Activated CD4-positive, CD25-positive, alpha-beta regulatory T cell treated with anti-CD3 and anti-CD28 coated beads, Interleukin-2, amount 50 U/mL, for 24 hours (primary cell): ENCODE measurements at places on chromosomes 11 and 22.

DNA sequence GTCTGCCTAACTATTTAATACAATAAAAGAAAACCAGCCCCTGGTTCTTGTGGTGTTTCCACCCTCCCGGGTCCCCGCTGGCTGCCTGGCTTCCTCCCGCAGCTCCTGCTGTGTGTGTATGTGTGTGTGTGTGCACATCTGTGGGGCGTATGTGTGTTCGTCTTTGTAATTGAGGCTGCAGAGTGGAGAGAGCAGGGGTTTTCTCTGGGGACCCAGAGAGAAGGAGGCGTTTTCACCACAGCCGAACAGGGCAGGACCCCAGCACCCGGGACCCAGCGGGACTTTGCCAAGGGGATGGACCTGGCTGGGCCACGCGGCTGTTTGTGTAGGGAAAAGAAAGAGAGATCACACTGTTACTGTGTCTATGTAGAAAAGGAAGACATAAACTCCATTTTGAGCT lies 42.7 kb downstream of the IGLL1 start:
- ATAC-seq: no peak

DNA sequence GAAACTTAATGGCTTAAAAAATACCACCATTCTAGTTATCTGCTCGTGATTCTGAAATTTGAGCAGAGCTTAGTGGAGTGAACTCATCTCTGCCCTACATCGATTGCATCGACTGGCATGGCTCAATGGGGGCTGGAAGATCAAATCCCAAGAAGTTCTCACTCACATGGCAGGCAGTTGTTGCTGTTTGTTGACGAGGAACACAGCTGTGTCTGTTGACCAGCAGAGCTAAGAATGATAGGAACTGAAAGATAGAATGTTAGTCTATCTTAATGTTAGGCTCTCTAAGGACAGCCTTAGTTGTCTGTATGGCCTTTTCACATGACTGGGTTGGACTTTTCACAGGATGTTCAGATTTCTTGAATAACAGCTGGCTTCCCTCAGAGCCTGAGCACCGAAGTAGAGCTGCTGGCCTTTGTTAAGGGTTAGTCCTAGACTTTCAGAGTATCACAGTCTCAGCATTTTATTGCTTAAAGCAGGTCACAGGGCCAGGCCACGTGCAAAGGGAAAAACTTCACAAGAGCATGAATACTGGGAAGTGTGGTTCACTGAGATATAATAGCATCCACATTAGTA lies 31.6 kb upstream of the IZUMO1R start:
- ATAC-seq: no peak

DNA sequence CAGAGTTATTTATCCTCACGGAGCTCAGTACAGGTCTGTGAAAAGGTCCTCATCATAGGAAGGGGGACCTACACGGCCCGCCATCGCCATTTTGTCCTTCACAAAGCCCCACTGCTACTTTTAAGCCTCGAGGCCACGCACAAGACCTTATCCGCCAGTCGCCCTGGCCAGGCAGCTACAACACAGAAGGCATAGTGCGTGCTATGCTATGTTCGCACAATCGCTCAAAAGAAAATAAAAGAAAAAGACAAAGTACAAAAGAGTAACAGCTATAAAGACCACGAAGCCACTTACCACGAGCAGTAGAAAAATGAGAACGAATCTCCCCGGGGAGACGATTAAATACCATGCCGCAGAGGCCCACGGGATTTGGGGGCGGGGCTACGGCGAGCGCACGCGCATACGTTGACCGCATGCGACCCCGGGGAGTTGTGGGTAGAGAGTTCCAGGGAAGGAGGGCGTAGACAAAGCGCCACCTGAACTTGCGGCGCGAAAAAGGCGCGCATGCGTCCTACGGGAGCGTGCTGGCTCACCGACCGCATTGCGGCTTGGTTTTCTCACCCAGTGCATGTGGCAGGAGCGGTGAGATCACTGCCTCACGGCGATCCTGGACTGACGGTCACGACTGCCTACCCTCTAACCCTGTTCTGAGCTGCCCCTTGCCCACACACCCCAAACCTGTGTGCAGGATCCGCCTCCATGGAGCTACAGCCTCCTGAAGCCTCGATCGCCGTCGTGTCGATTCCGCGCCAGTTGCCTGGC lies 16.4 kb upstream of the WDR74 start:
- ATAC-seq: peak; percentile 79

DNA sequence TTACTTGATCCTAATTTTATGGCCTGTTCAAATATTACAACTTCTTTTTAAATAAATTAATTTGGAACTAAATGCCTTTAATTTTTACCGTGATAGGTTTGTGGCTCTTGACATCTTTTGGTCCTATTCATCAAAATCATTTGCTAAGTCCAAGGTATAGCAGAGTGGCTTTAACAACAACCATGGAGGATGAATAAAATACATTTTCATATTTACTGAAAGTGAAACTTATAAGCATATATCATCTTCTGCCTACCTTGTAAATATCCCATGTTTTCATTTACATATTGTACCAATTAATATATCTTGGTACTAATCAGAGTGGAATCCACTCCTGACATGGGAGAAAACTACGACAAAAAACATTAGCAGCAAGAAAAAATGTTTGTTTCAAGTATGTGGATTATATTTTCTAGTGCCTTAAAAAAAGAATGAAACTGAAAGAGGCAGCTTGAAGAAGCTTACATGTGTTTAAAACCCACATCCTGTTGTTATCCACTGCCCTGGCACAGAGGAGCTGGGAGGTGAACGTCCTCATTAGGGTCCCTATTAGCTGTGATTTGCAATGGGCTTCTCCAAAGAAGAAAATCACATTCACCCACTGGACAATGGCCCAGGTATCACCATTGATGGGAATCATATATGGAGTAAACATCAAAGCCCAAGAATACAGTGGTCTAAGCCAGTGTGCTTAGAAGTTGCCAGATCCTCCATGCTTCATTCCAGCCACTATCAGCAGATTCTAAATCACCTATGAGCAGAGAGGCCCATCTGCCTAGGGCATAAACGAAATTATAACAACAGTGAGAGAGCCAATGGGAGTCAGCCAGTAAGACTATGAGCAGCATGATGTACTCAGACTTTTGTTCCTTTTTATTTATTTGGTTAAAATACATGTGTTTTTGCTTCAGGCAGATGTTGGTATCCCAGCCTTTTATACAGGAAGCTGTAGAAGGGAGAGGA lies 84.7 kb downstream of the MAML2 start:
- ATAC-seq: peak; percentile 81

DNA sequence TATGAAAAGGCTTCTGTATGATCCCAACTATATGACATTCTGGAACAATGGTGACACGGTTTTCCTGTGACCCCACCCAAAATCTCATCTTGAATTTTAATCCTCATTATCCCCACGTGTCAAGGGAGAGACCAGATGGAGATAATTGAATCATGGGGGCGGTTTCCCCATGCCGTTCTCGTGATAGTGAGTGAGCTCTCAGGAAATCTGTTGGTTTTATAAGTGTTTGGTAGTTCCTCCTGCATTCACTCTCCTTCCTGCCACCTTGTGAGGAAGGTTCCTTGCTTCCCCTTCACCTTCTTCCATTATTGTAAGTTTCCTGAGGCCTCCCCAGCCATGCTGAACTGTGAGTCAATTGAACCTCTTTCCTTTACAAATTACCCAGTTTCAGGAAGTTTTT lies 53.1 kb upstream of the TSPAN18 start:
- no peak for ATAC-seq

DNA sequence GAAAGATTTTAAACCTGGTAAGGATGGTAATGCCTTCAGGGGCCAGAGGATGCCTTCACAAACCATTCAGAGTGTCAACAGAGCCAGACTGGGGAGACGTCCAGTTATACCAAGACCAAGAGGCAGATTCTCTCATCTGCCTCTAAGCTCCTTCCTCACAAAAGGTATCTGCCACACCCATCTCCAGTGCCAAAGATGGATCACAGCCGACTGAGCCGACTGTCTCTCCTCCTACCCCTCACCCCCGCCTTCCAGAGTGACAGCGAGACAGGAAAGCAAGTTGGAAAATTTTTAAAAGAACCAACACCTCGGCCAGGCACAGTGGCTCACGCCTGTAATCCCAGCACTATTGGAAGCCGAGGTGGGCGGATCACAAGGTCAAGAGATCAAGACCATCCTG lies 79.1 kb upstream of the AKIP1 start:
- ATAC-seq: no peak

DNA sequence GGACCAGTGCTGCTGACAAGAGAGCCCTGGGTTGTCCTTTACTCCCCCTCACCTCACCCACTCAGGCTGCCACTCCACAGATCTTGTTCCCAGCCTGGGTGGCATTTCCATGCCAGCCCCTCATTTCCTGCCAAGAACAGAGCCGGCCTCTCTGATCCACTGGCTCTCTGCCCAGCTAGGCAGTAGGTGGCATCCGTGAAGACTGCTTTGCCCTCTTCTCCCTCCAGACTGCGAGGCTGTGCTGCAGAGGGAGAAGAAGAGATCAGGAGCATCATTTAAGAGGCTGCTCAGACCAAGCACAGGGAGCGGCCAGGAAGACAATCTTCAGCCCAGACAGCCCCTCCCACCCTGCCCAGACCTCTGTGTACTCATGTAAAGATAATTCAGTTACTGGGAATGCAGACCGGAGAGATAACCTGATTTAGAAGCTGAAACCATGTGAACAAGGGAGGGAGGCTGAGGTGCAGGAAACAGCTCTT lies 126.9 kb upstream of the NCAM1 start:
- no peak for ATAC-seq

DNA sequence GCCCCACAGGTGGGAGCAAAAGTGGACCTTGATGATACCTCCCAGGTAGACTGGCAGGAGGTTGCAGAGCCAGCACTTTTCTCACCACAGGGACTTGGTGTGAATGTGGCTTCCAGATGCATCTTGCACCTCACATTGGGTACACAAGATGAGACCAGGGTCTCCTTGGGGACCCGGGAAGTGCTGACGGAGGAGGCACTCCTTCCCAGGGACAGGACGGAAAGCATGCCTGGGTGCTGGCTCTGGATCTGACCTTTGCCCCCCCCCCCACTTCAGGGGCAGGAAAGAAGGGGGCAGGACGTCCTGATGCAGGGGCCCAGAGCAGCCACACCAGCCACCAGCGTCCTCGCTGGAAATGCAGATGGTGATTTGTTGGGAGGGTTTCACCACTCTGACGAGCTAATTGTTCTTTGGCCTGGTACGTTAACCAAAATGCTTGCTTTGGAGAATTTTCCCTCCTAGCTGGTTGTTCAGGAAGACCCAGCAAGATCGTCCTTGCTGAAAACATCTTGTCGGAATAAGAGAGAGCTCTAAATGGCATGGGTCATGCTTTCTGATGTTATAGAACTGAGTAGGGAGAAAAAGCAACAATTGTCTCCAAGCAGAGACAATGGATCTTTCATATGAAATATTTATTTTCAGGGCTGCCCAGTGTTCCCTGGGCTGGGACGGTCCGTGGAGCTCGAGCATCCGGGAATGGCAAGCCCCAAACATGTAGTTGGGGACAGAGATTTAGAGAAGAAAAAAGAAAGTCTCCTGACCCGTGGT lies 74.4 kb upstream of the PPARA start:
- no peak for ATAC-seq

DNA sequence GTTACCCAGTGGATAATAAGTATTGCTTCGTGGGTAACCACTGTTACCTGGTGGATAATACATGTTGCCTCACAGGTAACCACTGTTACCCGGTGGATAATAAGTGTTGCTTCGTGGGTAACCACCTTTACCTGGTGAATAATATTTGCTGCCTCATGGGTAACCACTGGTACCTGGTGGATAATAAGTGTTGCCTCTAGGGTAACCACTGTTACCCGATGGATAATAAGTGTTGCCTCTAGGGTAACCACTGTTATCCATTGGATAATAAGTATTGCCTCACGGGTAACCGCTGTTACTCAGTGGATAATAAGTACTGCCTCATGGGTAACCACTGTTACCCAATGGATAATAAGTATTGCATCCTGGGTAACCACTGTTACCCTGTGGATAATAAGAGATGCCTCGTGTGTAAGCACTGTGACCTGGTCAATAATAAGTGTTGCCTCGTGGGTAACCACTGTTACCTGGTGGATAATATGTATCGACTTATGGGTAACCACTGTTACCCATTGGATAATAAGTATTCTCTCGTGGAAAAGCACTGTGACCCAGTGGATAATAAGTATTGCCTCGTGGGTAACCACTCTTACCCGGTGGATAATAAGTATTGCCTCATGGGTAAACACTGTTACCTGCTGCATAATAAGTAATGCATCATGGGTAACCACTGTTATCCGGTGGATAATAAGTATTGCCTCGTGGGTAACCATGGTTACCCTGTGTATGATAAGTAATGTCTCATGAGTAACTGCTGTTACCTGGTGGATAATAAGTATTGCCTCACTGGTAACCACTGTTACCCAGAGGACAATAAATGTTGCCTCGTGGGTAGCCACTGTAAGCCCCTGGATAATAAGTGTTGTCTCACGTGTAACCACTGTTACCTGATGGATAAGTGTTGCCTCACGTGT lies 20.1 kb upstream of the NXPE4 start:
- no peak for ATAC-seq

DNA sequence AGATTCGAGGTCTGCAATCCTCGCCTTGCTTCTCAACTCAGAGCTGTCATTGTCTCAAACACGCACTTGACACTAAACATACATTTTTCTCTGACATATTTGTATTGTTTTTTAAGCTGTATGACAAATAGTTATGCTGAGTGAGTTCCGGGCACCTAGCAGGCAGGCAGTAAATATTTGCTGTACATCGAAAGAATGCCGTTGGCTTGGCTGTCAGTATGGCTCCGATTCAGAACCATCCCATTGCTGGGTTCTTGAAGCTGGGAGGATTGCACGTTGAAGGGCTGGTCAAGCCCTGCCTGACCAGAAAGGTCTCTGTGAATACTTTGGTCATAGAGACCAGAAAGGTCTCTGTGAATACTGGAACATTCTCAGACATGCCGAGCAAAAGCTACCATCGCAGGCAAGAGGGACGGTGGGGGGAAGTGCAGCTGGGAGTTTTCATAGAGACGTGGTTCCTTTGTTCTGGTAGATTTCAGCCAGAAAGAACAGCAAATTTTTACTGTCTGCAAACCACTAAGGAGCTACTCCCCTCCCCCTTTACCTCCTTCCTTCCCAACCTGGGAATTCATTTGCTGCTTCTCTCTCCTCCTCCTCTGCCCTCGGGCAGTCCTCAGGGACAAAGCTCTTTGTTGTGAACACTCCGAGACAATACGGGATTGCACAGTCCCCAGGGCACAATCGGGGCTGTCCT lies 202.2 kb upstream of the SORL1-AS1 start:
- no peak for ATAC-seq

GRCh38 chr11:43834286-43834685 lies 46.3 kb upstream of the ALKBH3 start:
- ATAC-seq: no peak

- no peak for ATAC-seq
Measured at GRCh38 chr11:45237711-45238315, 48.3 kb downstream of the SYT13 start.

- no peak for ATAC-seq
Measured at GRCh38 chr11:127843483-127844396, 743.6 kb downstream of the ETS1 start.

DNA sequence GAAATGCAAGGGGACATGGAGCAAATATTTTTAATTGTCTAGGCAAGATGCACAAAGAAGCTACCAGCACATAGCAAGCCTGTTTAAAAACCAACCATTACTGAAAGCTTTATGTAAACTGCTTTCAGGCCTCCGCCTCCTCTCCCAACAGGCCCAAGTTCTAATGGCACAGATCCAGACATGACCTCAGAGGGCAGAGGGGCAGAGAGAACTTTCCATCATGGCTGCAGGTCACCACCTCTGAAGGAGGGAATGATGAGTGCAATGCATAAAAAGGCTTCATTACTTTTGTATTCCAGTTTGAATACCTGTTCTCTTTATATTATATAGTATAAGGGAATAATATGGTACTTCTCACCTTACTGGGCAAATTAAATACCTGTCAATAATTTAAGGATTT lies 15.2 kb downstream of the DDX17 start:
- ATAC-seq: no peak

- no peak for ATAC-seq
Measured at GRCh38 chr11:44754876-44755555, 28.3 kb downstream of the TSPAN18 start.
